ENCODE measurements at places on chromosomes 13 and 19.

DNA sequence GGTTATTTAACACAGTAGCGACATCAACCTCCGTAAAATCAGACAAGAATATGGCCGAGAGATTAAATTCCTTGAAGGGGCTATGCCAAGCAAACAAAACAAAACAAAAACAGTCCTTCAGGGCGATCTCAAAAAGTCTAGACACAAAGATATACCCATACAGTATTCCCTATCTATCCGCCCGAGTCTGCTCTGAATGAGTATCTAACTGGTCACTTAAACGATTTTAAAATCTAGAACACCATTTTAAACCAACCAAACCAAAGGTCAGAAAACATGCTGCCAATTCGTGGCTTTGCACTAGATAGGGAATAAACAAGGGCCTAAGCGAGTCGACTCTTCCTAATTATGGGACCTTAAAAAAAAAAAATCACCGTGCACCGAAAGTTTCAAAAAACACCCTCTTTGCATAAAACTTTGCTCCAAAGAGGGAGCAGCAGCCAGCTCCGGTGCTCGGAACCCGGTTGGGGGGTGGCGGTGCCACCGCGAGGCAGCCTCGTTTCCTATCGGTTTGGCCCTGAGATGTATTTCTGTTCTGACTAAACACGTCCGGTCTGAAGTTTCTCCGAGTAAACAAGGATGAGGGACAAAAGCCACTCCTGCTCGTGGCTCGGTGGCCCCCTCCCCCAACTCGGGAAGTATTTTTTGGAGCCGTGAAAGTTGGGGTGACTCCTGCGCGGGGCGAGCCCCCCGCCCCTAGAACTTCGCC is 1.8 kb downstream of the HMGB1 start:
- H3K4me1 ChIP-seq = peaks cover 13% of the 10 kb centered on the region
- H3K36me3 ChIP-seq = peaks cover 31% of the 10 kb centered on the region
- DNase-seq = no peak
- no peaks in the 10 kb centered on the region for H3K27me3 ChIP-seq
- peak overlapping the region; percentile 59 for H3K4me3 ChIP-seq

DNA sequence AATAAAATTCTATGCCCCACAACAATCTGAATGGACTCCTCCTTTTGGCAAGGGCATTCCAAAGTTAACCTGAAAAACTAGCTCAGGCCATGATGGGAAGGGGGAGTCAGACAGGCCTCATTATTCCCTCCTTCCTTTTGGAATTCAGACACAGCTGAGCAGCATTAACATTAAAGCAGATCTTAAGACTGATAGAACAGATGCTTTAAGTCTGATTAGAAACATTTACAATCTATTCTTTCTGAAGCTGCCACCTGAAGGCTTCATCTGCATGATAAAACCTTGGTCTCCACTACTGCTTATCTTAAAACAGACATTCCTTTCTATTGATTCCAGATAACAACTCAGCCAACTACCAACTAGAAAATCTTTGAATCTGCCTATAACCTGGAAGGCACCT is 98.9 kb downstream of the UGGT2 start:
- DNase-seq = no peak
- no peaks in the 10 kb centered on the region for H3K27me3 ChIP-seq
- H3K4me3 ChIP-seq = no peak overlapping the region
- no peaks in the 10 kb centered on the region for H3K36me3 ChIP-seq
- no peaks in the 10 kb centered on the region for H3K4me1 ChIP-seq

DNA sequence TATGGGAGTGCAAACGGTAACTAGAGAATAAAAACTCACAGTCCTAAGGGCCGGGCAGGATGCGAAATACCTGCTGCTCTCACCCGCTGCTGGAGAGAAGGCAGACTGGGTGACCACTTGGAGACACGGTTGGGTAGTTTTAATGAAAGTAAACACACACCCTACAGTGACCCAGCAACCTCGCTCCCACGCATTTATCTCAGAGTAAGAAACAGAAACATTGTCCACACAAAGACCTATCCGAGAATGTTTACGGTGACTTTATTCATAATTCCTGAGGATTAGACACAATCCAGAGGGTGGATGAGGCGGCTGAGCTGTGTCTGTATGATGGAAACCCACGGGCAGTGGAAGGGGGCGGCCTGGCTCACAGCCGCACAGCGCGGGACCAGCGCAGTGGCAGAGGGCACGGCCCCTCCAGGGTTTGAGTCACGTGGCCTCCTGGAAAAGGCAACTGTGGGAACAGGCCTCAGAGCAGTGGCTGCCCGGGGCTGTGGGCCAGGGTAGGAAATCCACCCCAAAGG is 73.5 kb upstream of the C13orf46 start:
- no peaks in the 10 kb centered on the region for H3K27me3 ChIP-seq
- peaks cover 43% of the 10 kb centered on the region for H3K36me3 ChIP-seq
- no peak for DNase-seq
- no peak overlapping the region for H3K27ac ChIP-seq

DNA sequence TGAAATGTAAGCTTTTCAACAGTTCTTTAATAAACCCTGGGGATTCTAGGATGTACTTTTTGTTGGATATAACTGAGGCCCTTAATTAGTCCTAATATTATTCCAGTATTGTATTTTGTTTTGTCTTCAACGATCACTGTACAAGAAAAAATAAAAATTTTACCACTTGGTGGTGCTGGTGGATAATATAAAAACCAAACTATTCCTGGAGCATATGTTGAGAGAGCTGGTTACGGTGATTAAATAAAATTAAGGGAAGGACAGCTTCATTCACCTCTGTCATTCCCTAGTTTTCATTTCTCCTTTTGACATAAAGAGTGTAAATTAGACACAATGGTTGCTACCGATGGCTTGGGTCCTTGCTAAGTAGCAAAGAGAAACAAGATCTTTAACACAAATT is 598.6 kb upstream of the PCDH20 start:
- no peak overlapping the region for H3K4me3 ChIP-seq
- DNase-seq = no peak
- H3K27ac ChIP-seq = no peak overlapping the region
- no peaks in the 10 kb centered on the region for H3K36me3 ChIP-seq
- H3K4me1 ChIP-seq = no peaks in the 10 kb centered on the region

DNA sequence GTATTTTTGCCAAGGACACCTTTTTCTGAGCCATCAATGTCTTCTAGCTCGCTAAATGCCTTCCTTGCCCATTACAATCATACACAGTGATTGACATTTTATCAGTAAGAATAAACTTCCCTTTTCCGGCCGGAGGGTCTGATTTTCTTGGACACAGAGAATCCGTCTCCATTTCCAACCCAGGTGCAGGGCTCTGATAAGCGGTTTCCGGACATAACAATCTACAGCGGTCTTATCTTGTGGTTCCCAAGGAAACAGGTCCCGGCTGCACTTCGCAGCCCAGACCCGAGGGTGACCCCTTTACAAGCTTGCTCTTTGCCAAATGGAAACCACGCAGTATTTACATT is 5.1 kb upstream of the ZNF77 start:
- H3K27me3 ChIP-seq = no peaks in the 10 kb centered on the region
- H3K36me3 ChIP-seq = no peaks in the 10 kb centered on the region
- H3K4me3 ChIP-seq = peak overlapping the region; percentile 68
- H3K27ac ChIP-seq = peak overlapping the region; percentile 92

All from natural killer cell (primary cell).